ELF-1 (cell line): ENCODE measurements at places on chromosomes 16 and 17.

DNA sequence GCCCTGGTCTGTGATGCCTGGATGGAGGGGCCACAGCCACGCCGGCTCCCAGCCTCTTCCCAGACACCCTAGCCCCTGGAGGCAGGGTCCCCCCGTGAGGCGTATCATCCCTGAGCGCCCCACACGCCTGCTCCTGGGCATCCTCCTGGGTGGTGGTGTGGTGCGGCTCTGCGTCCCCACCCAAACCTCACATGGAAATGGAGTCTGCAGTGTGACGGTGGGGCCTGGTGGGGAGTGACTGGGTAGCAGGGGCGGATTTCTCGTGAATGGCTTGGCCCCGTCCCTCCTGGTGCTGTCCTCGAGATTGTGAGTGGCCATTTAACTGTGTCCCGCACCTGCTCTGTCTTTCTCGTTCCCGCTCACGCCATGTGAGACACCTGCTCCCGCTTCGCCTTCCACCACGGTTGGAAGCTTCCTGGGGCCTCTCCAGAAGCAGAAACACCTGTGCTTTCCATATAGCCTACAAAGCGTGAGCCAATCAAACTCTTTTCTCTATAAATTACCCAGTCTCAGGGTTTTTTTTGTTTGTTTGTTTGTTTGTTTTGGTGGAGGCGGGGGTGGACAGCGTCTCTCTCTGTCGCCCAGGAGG, 5.9 kb upstream of the SSTR5 start:
- no peak for DNase-seq

- peak; percentile 38 for DNase-seq
Measured at GRCh38 chr16:19601083-19601976, 45.8 kb downstream of the VPS35L start.

DNA sequence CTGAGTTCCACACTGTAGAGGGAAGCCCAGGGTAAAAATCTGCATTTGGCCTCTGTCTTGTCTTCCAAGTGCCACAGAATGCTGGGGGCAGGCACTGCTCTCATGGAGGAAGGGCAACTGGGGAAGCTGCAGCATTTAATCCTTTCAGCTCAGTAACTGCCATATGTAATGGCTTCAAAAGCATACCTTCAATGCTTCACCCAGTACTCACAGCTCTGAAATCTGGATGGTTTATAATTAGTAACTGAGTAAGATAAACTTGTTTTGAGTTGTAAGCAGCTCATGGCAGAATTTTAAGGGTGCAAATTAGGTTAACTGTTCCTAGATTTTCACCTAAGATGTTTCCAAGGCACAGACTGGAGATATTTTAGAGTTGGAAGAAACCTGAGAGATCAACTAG, 24.5 kb downstream of the PMP22 start:
- no peak for DNase-seq

DNA sequence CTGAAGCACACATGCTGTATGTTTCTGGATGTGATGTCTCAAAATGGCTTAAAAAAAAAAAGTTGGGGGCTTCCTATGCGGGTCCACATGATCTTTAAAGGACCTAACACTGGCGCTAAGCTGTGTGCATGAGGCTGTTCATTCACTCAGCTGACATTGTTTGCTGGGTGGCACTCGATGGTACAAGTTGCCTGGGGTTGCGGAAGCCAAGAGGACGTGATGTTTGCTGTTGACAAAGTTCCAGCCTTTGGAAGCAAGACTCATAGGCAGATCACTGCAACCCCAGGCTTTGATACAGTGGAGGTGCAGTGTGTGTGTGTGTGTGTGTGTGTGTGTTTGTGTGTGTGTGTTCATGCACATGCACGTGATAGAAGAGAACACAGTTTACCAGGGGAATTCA, 29.5 kb upstream of the DNAI2 start:
- no peak for DNase-seq

GRCh38 chr17:77208856-77209255, 68.1 kb downstream of the SEC14L1 start:
- DNase-seq: no peak

GRCh38 chr16:81808933-81809480, 29.9 kb downstream of the PLCG2 start:
- no peak for DNase-seq
